ENCODE measurements at places on chromosomes 16 and 17.

DNA sequence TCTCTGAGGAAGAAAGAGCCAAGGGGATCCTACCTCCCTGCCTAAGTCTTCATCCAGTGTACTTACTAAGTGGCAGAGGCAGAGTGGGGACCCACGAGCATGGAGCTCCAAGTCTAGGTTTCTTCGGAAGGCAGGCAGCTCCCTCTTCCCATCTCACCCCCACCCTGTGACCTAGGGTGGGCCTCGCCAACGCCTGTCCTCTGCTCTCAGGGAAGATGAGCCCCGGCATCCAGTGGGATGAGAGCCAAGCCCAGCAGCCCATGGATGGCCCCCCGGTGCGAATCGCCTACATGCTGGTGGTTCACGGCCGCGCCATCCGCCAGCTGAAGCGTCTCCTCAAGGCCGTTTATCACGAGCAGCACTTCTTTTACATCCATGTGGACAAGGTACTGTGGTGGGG, 8.3 kb downstream of the XYLT2 start:
- no peak for DNase-seq

- DNase-seq, result no peak
Observed at GRCh38 chr16:15900901-15901500, 12.6 kb upstream of the CEP20 start.

DNA sequence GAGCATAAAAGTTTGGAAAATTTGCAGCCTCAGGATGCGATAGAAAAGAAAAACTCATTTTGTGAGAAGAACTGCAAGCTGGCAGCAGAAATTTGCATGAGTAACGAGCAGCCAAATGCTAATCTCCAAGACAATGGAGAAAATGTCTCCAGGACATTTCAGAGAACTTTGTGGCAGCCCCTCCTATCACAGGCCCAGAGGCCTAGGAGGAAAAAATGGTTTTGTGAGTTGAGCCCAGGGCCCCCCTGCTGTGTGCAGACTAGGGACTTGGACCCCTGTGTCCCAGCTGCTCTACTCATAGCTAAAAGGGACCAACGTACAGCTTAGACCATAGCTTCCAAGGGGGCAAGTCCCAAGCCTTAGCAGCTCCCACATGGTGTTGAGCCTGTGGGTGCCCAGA, 34.3 kb downstream of the APPBP2 start:
- no peak for DNase-seq

GRCh38 chr16:69397821-69398521, 12.2 kb upstream of the TERF2 start:
- DNase-seq, result no peak

- DNase-seq, result no peak
Observed at GRCh38 chr16:70778901-70779309, 22.1 kb downstream of the VAC14 start.

GRCh38 chr17:49327835-49328784, 33.9 kb downstream of the ZNF652 start:
- no peak for DNase-seq

DNA sequence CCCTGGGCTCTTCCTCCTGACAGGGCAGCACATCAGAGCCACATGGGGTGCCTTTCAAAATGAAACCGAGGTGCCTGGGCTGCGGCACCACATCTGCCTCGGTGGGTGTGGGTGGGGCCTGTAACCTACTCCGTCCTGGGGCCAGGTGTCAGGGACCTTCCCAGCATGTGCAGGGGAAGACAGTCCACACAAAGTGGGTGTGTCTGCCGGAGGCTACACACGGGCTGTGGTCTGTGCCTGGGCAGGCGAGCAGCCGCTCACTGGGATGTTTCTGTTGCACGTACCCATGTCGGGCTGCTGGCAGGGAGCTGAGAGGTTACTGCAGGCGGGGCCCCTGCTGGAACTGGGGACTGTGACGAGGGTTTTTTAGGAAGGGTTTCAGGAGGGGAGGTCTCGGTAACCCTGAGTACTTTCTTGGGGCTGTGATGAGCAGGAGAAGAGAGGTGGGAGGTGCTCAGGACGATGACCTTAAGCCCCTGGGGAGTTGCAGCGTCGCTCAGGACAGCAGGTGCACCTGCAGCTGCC, 351.2 kb downstream of the SEC14L1 start:
- DNase-seq, result no peak

GRCh38 chr16:12341966-12342365, 365.4 kb downstream of the SNX29 start:
- DNase-seq, result no peak

GRCh38 chr17:78131172-78132083, 857 bp downstream of the TMC8 start:
- no peak for DNase-seq

DNA sequence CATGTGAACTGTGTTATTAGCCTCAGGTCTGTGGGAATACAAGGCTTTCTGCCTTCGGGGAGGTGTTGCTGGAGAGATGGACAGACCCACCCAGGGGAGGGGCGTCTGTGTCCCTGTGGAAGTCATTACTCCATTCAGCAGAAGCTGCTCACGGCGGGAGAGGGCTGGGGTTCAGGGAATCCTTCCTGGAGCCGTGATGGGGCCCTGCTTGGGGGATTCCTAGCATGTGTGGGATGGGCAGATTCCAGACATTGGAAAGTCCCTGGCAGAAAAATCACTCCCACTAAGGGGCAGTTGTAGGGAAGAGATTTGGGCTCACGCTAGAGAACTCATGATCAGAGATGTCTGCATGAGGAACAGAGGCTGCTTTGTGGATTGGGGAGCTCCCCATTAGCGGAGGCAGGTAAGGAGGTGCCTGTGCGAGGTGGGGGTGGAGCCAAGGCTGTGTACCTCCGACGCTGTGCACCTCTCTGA, 56.3 kb upstream of the IL34 start:
- no peak for DNase-seq

GRCh38 chr17:5672815-5673430, 88.6 kb upstream of the NLRP1 start:
- no peak for DNase-seq

GRCh38 chr17:76543826-76544545, 4.1 kb downstream of the PRCD start:
- peak; percentile 16 for DNase-seq

GRCh38 chr17:6716736-6717135, 3.6 kb upstream of the SLC13A5 start:
- DNase-seq, result no peak

- DNase-seq, result no peak
Observed at GRCh38 chr16:67750466-67750865, 31.4 kb upstream of the GFOD2 start.

DNA sequence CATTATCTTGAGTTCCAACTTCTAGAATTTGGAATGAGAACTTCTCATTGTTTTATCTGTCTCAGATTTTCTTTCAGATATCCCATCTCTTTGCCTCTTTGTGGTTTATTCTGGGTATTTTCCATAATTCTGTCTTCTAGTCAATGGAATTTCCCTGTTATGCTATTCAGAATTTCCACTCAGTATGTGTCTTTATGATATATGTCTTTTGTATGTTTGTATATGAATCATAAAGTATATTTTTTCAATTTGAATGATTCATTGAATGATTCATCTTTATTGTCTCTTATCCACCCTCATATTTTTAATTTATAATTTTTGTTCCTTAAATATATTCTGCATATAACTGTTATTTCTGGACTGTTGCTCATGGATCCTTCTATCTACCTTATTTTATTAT, 729.7 kb upstream of the GOT2 start:
- no peak for DNase-seq

GRCh38 chr17:42853004-42853403, 2.0 kb downstream of the AOC3 start:
- DNase-seq, result no peak

- DNase-seq, result no peak
Observed at GRCh38 chr16:85019659-85020245, 7.8 kb upstream of the KIAA0513 start.

DNA sequence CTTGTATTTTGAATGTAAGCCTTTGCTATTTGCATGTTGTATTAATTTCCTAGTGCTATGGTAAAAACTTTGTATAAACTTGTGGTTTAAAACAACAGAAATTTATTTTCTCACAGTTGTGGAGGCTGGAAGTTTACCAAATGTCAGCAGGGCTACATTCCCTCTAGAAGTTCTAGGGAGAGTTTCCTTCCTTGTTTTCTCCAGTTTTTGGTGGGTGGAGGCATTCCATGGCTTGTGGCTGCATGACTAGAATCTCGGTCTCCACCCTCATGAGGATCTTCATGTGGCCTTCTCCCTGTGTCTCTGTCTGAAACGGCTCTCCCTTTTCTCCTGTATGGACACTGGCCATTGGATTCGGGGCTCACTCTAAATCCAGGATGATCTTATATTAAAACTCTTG, 482.2 kb upstream of the GOT2 start:
- DNase-seq, result no peak

- no peak for DNase-seq
Observed at GRCh38 chr17:27429666-27430382, 26.4 kb upstream of the KSR1 start.

DNA sequence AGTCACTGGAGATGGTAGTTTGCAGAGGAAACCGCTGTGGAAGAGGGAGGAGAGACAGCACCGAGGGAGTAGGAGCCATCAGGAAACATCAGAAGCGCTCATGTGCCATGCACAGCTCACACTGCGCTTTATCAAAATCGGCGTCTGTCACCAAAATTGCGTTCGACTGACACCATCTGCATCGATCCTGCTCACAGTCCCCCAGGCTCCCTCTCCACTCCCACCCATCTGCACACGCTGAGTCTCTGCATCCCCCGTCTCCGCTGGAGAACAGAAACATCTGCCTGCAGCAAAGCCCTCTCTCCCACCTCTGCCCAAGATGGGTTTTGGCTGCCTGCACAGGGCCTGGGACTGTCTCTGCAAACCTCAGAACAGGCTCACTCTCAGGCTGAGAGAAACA, 187.5 kb upstream of the RPL38 start:
- no peak for DNase-seq

- no peak for DNase-seq
Observed at GRCh38 chr16:4316108-4316863, 419 bp downstream of the GLIS2 start.

- DNase-seq, result no peak
Observed at GRCh38 chr17:60630352-60630751, 30.4 kb downstream of the PPM1D start.

GRCh38 chr16:2919511-2920255, 8.0 kb downstream of the FLYWCH1 start:
- DNase-seq, result peak; percentile 31

- DNase-seq, result no peak
Observed at GRCh38 chr17:33263396-33263795, 29.7 kb downstream of the ASIC2 start.

GRCh38 chr17:16258901-16259300, 41.9 kb downstream of the PIGL start:
- no peak for DNase-seq

GRCh38 chr17:16106161-16106891, 106.7 kb downstream of the TTC19 start:
- no peak for DNase-seq

DNA sequence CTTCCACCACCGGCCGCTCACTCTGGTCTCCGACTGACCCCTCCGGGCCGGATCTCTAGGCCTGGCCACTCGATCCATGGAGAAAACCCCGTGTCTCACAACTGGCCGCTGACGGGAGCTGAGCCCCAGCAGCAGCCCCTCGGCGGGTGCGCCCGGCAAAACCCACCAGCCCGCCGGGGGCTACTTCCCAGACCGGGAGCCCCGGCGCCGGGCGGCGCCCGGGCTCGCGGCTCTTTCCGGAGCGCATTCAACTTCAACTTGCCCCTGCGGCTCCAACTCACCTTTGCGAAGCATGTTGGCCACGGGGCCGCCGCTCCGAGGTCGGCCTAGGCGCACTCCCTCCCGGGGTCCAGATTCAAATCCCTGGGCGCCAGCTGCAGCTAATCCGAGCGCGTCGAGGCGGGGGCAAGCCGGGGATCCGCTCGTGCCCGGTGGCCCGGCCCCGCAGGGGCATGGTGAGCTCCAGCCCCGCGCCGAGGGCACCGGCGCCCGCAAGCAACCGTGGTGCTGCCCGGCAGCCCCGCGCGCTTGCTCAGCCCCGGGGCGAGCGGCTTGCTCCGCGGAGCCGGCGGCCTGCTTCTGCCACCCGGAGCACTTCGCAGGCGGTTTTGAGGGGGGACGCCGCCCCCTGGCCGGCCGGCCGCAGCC, 438 bp downstream of the RTN4RL1 start:
- no peak for DNase-seq

DNA sequence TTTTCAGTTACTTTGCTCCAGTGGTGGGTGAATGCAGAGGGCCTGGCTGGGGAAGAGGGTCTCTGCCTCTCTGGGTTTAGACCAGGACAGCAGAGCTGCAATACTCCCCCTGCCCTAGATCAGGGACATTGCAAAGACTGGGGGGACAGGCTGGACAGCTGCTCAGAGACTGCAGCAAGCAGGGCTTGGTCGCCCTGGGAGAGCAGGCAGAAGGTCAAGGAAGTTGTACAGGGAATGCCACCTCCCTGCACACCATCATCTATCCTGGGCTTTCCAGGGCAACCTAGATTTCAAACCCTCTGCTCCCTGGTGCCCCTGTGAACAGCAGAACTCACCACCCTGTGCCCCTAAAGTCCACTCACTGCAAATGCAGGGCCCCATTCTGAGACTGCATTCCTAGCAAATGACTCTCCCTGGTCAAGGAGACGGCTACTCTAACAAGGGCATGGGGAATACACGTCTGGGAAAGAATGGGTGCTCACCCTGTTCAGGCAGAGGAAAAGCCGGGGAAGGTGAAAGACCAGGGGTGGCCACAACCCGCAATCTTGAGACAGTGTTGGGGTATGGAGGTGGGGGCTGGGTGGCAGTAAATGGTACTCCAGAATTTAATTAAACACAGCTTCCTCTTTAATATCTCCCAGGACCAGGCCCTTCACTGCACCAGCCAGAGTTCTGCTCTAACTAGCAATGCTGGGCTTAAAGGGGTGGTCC, 1.0 kb downstream of the KIFC3 start:
- DNase-seq, result no peak

- DNase-seq, result no peak
Observed at GRCh38 chr17:31829649-31830048, 29.4 kb downstream of the COPRS start.

- no peak for DNase-seq
Observed at GRCh38 chr16:11260596-11260966, 4.6 kb upstream of the SOCS1 start.

DNA sequence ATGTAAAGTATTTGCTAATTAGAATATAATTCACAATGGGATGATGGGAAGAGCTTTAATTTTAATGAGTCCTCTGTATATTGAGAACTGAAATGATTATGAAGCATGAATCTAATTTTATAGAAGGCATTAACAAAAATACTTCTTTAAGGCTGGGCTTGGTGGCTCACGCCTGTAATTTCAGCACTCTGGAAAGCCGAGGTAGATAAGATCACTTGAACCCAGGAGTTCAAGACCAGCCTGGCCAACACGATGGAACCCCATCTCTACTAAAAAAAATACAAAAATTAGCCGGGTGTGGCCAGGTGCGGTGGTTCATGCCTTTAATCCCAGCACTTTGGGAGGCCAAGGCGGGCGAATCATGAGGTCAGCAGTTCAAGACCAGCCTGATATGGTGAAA, 12.0 kb downstream of the CDK12 start:
- no peak for DNase-seq

Measured in D721Med (cell line).